Activated naive CD4-positive, alpha-beta T cell (primary cell): ENCODE measurements at places on chromosomes 16 and 17.

- DNase-seq: no peak
Measured at GRCh38 chr16:67349172-67349571, 22.6 kb downstream of the LRRC36 start.

DNA sequence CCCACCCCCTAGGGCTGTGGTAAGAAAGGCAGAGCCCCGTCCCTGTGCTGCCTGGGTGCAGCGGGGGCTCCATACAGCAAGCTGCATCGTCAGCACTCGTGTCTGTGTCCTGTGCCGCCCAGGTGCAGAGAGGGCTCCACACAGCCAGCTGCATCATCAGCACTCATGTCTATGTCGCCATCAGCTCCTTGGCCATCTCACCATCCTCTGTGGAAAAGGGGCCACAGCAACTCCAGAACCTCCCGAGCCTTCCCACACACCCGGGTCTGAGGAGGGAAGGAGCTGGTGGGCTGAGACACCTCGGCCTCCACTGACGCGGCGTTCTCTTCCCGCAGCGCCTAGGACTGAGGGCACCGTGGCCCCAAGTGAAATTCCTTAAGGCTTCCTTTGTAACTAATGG is 72.9 kb upstream of the CHMP6 start:
- no peak for DNase-seq

GRCh38 chr17:42131981-42132432 is 9.4 kb downstream of the HSPB9 start:
- DNase-seq: no peak

- DNase-seq: no peak
Measured at GRCh38 chr17:57296231-57296630, 39.9 kb downstream of the MSI2 start.

- DNase-seq: no peak
Measured at GRCh38 chr16:7597677-7598076, 265.0 kb downstream of the RBFOX1 start.

DNA sequence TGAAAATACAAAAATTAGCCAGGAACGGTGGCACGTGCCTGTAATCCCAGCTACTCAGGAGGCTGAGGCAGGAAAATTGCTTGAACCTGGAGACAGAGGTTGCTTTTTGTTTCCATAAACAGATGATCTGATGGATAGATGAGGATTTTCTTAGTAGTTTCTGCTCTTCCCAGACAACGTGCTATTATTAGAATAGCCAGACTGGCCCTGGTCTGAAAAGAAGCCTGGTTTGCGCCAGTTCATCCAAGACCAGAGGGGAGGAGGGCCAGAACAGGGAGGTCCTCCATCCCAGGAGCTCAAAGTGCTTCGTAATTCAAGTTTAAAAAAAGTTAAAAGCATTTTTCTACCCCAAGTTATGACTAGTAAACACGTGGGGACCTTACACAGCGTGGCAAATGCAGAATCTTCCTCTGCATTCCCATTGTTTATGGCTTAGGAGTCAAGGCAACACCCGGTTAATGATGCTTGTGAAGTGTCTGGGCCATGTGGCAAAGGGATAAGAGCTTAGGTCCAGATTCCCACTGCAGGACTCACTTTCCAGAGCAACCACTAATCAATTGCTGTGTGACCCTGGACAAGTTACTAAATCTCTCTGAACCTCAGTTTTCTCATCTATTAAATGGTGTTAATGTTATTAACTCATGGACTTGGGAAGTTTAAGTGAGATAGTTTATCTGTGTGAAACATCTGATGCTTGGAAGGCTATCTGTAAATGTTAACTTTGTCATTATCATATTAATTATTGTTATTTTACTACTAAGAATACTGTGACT is 205.4 kb downstream of the CCDC182 start:
- DNase-seq: no peak

DNA sequence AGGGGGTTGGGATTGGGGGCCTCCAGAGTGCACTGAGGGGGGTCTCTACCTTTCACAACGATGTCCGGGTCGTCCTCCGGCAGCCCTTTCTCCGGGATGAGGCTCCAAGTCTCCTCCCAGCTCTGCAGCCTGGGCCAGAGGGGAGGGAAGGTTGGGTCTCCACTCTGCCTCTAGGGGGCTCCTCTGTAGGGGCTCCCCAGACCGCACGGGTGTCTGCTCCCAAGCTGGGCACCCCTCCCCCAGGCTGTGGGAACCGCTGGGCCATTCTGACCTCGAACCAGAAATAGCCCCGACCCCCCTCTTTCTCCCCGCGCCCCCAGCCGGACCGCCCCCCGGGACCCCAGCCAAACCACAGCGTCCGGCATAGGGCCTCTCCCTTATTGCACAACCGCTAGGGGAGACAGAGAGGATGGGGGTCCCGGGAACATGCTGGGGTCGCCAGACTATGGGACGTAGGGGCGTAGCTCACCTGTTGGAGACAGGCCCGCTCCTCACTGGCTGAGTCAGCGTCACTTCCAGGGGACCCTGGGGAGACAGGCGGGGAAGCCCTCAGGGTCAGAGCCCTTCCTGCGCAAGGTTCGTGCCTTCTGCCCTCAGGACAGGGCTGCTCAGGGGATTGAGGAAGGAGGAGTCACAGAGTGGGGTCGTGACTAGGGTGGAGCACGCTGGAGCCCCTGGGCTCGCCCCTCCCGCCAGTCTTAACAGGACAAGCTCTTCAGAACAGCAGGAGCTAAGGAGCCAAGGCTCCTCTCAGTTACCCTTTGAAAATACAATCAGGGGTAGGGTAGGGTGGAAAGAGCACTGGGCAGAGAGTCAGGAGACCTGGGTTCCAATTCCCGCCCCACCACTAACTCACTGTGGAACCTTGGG is 2.7 kb downstream of the PLEKHH3 start:
- no peak for DNase-seq

DNA sequence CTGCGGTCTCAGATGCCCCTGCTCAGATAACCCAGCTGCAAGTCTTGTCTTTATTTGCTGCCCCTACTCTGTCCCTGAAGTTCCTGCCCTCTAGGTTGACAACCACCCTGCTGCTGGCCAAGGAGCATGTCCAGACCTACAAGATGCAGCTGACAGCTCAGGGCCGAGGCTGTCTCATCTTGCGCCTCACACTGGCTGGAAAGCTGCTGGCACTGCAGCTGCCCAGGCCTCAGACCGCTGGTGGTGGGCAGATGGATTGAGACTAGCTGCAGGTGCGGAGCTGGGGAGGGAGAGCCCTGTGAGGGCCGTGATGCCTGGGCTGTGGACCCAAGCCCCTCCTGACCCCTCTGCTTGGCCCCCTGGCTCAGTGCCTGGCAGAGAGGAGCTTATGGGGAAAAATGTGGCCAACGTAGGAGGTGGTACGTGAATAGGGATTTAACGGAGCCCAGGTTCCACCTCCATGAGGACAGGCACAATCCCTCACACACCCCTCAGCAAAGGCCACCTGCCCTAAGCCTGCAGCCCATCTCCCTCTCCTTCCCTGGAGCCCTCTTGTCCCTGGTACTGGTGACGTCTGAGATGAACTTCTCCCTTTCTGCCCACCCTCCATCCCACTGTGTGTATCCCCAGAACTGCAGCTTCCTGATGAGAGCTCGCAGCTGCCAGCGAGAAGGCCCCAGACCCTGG is 8.3 kb upstream of the GALK1 start:
- DNase-seq: no peak

DNA sequence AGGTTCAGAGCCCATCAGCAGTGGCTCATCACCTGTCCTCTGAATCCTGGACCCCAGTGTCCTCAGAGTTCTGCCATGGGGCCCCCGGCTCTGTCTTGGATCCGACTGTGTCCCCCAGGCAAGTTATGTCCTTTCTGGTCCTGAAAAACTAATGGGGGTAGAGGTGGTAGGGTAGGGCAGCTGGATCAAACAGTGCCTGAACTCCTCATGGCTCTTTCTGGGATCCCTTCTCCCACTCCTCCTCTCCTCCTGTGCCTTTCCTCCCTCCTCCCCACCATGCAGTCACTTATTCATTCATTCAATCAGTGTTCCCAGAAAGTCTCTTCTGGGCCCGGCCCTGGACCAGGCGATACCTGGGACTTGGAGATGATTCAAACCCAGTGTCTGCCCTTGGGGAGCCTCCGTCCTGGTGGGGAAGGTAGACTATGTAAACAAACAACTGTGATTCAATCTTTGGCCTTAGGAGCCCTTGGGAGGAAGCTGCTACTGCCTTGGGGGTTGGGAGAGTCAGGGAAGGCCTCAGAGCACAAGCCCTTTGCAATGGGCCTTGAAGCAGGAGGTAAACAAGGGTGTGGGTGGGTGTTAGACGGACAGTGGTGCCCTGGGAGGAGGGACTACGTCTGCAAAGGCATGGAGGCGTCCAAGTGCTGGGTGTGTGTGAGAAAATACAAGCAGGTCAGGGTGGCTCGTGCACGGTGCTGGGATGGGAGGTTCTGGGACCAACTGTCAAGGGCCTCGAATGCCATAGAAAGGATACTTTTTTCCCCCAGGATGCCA is 6.4 kb upstream of the FAM83G start:
- no peak for DNase-seq

DNA sequence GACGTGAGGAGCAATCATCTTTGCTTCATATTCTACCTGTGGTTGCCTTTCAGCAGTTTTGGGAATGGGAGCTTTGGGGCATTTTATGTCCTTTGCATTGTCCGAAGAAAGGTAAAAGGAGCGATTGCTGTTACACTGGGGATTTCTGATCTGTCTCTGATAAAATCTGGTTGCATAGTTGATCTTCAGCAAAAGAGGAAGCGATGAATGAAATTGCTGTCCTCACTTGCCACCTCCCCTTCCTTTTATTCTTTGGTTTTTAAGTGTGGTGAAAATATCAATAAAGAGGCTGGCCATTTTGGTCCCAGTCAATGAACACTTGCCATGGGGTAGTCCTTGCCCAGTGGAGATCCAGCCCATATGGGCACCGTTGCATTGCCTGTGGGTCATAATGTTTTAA is 236.8 kb downstream of the MSI2 start:
- DNase-seq: no peak

DNA sequence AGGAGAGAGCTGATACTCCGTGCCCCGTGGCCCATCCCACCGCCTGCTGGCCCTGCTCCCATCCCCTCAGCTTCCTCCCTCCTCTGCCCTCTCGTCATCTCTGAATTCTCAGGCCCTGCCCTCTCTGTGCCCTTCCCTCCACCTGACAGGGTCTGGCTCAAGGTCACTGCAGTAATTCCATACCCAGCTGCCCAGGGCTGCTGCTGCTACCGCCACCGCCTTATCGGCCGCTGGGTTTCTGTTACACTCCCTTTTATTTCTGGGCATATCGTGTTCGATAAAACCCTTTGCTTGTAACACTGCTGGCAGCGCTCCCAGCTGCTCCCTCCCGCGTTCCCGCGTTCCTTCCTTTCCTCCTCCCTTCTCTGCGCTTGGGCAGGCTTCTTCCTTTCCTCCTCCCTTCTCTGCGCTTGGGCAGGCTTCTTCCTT is 1.2 kb downstream of the EPN3 start:
- DNase-seq: no peak

GRCh38 chr16:72182976-72183375 is 11.0 kb upstream of the PMFBP1 start:
- no peak for DNase-seq

DNA sequence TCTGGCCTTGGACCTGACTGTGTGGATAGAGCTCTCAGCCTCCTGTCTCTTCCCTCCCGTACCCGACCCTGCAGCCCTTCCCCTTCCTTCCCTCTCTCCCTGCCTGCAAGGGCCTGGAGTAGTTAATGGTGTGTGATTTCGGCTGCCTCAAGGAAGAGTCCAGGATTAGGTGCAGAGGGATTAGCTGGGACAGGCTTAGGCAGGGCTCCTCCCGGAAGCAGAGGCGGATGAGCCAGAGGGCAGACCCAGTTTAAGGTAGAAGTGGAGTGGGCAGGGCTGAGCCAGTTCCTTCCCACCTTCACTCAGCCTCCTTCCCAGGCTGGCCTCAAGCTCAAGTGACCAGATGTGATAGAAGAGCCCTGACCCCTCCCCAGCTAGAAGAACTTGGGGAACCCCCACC is 16.8 kb downstream of the GUCY2D start:
- DNase-seq: no peak

DNA sequence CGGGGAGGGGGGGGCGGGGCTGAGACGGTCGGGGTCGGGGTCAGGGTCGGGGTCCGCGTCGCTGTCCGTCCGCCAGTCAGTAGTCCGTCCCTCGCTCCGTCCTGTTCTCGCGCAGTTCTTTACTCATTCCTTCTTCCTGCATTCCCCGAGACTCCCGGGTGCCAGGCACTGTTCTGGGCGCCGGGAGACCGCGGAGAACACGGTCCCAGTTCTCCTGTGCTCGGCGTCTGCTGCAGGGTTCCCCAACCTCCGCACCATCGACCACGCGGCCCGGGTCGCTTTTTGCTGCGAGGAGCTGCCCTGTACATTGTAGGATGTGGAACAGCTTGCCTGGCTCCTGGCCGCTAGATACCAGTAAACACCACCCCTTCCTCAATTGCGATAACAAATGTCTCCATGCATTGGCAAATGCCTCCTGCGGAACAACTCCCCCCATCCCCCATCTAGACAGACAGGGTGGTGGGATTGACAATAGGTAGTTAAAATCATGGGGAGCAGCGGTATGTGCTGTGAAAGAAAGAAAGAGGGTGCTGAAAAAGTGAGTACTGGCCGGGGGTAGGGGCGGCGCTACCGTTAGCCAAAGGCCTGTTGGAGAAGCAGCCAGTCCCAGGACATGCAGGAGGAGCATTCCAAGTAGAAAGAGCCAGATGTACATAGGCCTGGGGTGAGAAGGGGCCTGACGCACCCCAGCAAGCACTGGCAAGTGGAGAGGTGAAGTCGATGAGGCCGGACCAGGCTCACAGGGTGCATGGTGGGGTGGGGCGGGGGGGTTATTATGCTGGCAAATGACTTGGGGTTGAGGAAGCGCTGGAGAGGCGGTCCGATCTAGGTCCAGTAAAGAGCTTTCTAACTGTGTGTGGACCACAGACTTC is 631 bp downstream of the TRAF7 start:
- no peak for DNase-seq

DNA sequence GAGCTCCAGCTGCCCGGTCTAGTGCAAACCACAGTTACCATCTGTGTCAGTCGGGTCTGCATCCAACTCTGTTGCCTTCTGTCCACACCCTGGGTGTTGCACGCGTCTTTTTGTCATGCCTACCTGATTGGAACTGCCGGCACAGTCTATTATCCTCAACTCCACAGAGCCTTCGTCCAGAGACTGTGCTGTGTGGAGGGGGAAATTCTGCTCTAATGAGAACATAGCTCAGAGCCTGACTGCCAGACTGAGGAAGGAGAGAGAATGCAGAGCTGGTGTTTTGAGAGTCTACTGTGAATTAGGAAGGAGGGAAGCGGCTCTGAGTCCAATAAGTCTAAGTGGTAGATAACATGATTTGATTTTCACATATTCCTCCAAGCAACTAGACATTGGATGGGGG is 68.3 kb upstream of the GPR139 start:
- DNase-seq: no peak

DNA sequence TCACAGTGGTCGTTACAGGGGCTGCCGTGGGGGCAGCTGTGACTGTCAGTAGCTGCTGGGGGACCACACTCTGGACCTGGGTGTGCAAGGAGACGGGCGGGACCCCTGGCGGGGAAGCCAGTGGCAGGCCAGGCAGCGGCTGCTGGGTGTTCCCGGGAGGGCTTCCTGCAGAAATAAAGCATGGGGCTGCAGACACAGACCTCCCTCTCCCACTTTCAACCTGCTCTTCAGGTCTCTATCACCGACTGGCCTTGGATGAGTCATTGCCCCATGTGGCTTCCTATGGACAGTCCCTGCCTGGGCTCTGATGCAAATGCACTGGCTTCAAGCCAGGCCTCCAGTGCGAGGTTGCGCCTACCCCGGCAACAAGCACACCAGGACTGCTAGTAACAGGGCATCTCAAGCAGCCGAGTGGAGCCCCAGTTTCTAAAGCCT is 17.2 kb downstream of the SREBF1 start:
- DNase-seq: peak; percentile 11

GRCh38 chr16:57479205-57479975 is 6.9 kb downstream of the DOK4 start:
- DNase-seq: no peak

- no peak for DNase-seq
Measured at GRCh38 chr17:80964859-80965580, 26.6 kb upstream of the CHMP6 start.

- DNase-seq: no peak
Measured at GRCh38 chr16:61901689-61902088, 134.5 kb downstream of the CDH8 start.
